ENCODE measurements at places on chromosomes 16 and 17.

GRCh38 chr16:1182950-1183907 is 30.3 kb downstream of the CACNA1H start:
- DNase-seq: no peak

GRCh38 chr17:68627956-68628575 is 26.9 kb upstream of the FAM20A start:
- no peak for DNase-seq

- DNase-seq: no peak
These were observed 38.1 kb downstream of the SOCS1 start for GRCh38 chr16:11217651-11218603.

- no peak for DNase-seq
These were observed 22.2 kb downstream of the LASP1 start for GRCh38 chr17:38892083-38892482.

GRCh38 chr17:8436169-8436843 is 622 bp downstream of the NDEL1 start:
- no peak for DNase-seq

GRCh38 chr17:11928436-11928835 is 68.8 kb downstream of the ZNF18 start:
- DNase-seq: no peak

Data from cortex of kidney (tissue), 1 donor.